ENCODE measurements at places on chromosomes 6 and 20.

DNA sequence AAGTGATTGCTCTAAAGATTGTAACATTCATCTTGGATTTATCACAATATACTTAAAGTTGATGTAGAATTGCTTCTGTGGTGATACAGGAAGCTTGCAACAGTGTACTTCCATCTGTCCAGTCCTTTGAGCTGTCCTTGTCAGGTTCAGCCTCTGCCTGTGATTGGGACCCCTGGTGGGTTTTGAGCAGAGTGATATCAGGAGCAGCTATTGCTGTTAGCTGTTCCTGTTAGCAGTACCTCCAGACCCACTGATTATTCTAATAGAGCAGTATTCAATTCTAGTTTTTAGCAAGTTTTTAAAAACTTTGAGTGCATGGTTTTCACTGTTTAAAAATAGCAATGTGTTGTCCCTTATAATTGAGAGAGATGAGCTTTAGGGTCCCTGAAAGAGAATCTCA is 48.8 kb downstream of the TULP4 start:
- DNase-seq: no peak

DNA sequence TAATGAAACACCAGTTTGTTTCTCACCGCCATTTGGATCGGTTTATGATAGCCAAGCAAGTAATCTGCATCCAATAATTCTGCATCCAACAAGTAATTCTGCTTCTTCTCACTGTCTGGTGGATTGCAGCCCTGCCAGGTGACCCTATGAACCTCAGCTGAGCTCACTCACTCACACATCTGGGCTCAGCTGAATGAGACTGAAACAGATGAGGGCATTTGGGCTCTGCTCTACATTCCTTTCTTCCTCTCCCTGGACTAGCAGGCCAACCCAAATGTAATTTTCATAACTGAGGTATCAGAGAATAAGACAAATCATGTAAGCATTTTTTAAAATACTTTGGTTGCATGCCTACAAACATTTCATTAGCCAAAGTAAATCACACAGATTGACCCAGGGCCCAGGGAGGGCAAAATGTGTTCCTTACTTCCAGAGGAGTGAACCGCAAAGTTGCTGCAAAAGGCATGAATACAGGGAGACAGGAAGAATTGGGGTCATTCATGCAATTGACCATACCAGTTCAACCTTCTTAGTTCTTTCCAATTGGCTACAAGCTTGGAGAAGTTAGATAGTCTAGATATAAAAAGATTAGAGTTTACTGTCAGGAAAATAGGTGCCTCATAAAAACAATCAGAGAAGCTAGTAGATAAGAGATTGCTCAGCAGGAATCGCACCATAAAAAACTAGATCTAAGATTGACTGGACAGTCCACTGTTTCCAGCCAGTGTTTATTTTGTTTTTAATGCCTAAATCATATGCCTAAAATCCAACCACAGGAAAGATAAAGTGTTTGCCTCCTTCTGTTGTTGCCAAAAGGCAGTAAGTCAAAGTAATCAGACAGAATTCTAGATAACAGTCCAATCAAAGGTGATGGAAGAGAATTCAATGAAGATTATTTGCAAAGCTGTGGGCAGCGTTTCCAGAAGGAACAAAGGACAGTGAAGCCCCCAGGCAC is 43.7 kb downstream of the CBLN4 start:
- DNase-seq: no peak

- no peak for DNase-seq
Measured at GRCh38 chr20:38835792-38836191, 30.3 kb downstream of the PPP1R16B start.

- no peak for DNase-seq
Measured at GRCh38 chr20:47067776-47068175, 173.1 kb downstream of the EYA2 start.

GRCh38 chr6:116223355-116223754 is 30.5 kb downstream of the TSPYL4 start:
- DNase-seq: no peak

- peak; percentile 86 for DNase-seq
Measured at GRCh38 chr6:35327349-35328027, 14.9 kb upstream of the PPARD start.

- no peak for DNase-seq
Measured at GRCh38 chr20:42919316-42919715, 270.4 kb downstream of the PTPRT start.

DNA sequence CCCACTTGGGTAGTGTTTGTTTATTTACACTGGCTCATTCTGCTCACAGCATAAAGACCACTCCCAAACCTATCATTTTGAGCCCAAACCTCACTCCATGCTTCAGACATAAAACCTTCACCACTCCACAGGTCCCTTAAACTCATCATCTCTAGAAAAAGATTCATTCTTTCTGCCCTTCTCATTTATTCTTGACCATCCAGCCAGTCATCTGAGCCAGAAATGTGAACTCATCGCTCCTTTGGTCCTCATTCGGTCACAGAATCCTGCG is 12.4 kb downstream of the TPMT start:
- no peak for DNase-seq

GRCh38 chr6:12654514-12654913 is 62.1 kb upstream of the PHACTR1 start:
- DNase-seq: no peak

DNA sequence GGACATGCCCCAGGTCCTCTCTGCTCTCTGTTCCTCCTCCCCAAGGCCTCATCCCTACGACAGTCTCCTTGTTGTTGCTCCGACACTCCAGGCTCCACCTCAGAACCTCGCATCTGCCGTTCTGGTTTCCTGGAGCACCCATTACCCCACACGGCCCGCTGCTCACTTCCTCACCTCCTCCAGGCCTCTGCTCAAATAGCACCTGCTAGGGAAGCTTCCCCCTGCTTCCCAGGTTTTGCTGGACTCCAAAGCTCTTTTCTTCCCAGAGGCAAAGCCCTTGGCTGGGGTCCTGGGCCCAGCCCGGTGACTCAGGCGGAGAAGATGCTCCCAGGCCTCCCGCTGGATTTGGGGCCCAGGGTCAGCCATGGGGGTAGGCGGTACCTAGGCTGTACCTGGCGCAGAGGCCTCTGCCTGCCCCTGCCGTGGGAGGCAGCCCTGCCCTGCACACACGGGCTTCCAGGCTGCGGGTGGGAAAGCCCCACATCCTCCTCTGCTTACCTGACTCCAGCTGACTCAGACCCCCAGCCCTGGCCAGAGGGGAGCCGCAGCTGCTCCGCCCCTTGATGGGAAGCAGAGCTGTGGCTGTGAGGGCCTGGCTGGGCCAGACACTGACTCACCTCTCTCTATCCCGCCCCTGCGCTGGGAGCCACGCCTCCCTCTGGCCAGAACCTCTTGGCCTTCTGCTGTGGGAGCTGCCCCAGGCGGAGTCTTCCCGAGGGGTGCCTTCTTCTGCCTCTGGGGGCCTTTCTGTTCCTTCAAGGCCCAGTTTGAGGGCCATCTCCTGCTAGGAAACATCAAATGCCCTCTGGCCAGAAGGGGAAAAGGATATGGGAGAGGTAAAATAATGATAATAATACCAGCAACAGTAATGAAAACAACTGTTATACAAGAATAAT is 130.5 kb downstream of the CEBPB start:
- DNase-seq: no peak

DNA sequence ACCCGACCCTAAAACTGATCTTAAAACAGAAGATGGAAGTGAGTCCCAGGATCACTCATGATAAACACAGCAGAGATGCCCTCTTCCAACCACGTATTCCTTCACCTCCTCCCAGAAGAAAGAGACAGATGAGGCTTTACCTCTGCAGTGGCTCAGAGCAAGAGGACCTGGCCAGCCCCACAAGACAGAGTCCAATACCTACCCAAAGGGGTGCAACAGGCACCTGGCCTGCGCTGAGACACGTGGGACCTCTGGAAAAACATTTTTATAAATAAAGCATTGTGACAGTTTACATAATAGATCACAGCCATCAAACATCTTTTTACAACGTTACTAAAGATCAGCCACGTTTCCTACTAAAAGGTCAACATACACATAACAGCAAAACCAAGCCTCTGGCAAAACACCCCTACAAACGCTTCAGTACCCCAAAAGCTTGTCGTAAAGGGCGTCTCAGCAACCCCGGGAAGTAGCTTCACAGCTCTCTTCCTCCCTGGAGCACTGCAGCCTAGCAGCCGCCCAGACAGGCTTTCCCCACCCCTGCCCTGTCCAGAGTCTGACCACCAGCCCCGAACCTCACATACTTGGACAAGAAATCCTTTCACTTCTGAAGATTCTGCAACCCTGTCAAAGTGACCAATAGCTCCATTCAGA is 2.9 kb downstream of the TAF4 start:
- no peak for DNase-seq

DNA sequence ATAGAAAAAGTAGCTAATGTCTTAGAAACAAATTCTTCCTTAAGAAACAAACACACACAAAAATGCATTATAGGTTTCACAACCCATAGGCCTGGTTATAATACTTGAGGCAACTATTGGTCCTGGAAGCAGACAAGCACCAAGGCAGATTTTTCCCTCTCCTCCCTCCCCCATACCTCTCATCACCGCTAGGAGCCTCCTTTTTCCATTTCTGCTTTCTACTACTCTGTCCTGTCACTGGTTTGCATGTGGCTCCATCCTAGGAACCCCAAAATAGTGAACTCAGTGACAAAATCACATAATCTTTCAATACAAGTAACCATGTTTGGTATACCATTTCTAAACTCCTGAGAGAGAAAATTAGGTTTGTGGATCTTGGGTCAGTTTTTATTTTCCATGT is 66.1 kb downstream of the HMGCLL1 start:
- DNase-seq: no peak

DNA sequence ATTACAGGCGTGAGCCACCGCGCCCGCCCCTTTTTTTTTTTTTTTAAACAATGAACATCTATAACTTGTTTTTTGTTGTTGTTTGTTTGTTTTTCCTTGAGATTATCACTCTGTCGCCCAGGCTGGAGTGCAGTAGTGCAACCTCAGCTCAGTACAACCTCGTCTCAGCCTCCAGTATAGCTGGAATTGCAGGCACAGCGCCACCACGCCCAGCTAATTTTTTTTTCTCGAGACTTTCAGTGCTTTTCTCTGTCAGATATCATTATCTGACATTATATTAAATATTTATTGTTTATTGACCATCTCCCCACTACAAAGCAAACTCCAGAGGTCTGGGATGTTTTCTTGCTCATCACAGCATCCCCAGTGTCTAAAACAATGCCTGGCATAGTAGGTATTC is 2.3 kb upstream of the DLK2 start:
- no peak for DNase-seq

- no peak for DNase-seq
Measured at GRCh38 chr6:15872241-15873103, 209.6 kb upstream of the DTNBP1 start.

GRCh38 chr20:58714923-58715351 is 22.3 kb downstream of the NPEPL1 start:
- DNase-seq: no peak

DNA sequence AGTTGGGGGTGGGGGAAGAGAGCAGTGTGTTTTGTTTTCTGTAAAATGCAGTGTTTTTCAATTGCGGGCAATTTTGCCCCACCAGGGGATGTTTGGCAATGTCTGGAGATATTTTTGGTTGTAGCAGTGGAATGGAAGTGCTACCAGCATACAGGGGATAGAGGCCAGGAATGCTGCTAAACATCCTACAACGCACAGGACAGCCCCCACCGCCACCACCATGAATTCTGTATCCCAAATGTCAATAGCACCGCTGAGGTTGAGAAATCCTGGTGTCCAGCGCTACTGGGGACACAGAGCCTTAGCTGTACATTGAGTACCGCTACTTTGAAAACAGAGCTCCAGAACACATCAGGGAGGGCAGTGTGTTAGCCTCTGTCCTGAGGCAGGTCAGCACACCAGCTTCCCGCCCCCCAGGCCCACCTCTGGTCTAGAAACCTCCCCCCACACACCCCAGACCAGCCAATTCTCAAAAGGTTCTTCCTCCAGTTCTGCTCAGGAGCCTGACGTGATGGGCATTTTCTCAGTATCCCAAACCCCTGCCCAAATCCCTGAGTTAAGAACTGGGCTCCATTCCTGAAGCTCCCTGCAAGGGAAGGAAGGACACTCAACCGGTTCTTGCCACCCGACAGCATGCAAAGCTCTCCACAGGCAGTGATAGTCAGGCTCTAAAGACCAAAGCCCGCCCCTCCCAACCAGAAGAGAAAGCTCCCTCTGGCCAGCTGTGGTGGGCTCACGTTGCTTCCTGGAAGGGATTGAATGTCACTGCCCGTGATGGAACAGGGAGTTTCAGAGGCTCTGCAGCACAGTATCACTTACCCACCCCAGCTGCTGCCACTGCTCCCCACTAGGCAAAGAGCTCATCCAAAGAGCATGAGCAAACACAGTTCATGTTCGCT is 321.5 kb upstream of the JARID2 start:
- DNase-seq: no peak

DNA sequence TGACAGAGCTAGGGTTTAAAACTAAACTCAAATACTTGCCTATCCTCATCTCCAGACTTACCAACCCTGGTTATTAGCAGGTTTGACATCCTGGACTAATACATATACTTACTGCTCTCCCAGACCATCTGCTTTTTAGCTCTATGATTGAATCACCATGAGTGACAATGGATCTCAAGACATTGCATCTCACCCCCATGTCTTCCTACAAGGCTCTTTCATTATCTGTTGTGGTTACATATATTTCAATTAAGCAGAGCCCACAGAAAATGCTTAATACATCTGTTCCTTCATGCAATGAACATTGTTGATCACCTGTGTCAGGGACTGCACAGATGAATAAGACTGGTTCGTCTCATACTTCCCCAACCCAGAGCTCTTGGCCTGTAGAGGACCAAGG is 19.4 kb downstream of the SAMD3 start:
- no peak for DNase-seq

- no peak for DNase-seq
Measured at GRCh38 chr6:4388675-4389074, 253.3 kb upstream of the ECI2 start.

DNA sequence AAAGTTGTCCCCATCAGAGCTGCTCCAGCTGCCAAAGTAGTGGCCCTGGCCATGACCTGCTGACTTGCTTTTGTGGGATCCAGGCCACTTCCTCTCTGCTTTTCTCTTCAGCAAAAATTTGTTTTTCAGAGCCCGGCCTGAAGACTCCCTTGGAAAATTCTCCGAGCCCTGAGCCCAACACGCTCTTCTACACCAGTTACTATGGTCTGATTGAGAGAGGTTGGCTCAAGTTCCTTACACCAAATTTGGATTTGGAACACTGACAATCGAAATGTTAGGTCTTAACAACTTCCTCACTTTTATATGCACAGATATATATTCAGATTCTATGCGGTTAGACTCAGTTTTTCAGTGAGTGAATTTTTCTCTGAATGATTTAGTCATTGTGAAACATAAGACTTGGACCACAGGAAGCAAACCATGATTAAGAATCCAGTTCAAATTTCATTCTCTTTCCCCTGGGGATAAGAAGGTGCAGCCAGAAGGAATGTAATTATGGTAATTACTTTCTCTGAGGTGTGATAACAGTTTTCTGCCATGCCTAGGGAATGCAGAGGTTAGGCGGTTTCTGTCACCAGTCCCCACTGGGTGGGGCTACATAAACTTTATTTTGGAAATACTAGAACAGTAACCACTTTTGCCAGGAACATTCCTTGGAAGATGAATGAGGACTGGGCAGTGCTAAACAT is 365.2 kb downstream of the SYNE1 start:
- DNase-seq: no peak

DNA sequence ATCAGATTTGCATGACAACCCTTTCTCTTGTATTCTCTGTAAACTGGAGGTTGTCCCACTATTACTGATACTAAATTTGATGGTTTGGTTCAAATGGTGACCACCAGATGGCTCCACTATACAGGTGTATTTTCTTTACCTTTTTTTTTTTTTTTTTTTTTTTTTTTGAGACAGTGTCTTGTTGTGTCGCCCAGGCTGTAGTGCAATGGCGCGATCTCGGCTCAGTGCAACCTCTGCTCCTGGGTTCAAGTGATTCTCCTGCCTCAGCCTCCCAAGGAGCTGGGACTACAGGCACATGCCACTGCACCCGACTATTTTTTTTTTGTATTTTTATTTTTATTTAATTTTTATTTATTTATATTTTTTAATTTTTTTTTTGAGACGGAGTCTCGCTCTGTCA is 6.6 kb upstream of the WTAP start:
- DNase-seq: peak; percentile 59

Data from activated naive CD4-positive, alpha-beta T cell treated with anti-CD3 and anti-CD28 coated beads, Interleukin-2, amount 10 ng/mL, durations not matched to agents 7 days and 5 days (primary cell).